EH (cell line): ENCODE measurements at places on chromosomes 5 and 9.

- DNase-seq: peak; percentile 90
Measured at GRCh38 chr5:180825768-180826525, 23.3 kb upstream of the MGAT1 start.

DNA sequence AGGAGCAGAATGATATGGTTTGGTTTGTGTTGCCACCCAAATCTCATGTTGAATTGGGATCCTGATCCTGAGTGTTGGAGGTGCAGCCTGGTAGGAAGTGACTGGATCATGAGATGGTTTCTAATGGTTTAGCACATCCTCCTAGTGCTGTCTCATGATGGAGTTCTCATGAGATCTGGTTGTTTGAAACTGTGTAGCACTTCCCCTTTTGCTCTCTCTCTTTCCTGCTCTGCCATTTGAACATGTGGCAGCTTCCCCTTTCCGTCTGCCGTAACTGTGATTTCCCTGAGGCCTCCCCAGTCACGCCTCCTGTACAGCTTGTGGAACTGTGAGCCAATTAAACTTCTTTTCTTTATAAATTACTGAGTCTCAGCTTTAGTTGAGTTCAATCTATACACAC lies 756.8 kb upstream of the CDH6 start:
- no peak for DNase-seq

GRCh38 chr9:20512106-20512505 lies 110.2 kb downstream of the MLLT3 start:
- peak; percentile 92 for DNase-seq

GRCh38 chr9:108779551-108780325 lies 76.0 kb downstream of the ACTL7B start:
- DNase-seq: no peak

GRCh38 chr5:178227138-178227659 lies 5.4 kb downstream of the PHYKPL start:
- DNase-seq: no peak

GRCh38 chr9:26891726-26892125 lies 876 bp downstream of the CAAP1 start:
- DNase-seq: no peak

DNA sequence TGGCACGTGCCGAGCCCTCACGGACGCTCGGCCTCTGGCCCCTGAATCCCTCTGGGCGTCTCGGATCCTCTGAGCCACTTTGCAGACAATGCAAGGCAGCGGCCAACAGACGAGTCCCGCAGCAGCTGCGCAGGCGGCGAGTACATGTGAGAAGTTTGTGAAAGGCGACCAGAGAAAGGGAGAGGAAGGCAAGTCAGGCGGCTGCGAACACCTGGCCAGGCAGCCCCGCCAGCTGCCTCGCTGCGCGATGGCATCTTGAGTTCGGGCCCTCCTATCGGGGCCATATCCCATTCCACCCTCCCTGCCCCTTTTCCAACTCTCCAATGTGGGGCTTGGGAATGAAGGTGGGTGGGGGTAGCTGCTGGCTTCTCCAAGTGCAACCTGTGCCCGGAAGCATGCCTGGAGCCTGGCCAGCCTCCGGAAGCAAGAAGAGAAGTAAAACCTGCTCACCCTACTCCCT lies 4.5 kb upstream of the POU4F3 start:
- DNase-seq: no peak

- no peak for DNase-seq
Measured at GRCh38 chr5:54401515-54401914, 54.0 kb upstream of the HSPB3 start.

DNA sequence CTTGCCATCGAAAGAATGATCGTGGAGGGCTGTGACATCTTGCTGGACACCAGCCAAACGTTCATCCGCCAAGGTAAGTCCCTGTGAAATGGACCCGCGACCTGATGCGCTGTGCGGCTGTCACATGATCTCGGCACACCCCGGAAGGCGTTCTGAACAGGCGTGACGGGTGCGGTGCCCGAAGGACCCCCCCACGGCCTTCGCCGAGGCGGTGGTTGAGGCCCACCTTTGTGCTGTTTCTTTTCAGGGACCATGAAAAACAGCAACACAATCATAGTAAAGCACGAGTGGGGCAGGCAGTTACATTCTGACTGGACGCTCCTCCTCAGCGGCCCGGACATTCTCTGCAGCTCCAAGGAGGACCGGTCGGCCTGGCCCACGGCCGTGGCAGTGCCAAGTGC lies 126.7 kb downstream of the RASGRF2 start:
- DNase-seq: no peak

DNA sequence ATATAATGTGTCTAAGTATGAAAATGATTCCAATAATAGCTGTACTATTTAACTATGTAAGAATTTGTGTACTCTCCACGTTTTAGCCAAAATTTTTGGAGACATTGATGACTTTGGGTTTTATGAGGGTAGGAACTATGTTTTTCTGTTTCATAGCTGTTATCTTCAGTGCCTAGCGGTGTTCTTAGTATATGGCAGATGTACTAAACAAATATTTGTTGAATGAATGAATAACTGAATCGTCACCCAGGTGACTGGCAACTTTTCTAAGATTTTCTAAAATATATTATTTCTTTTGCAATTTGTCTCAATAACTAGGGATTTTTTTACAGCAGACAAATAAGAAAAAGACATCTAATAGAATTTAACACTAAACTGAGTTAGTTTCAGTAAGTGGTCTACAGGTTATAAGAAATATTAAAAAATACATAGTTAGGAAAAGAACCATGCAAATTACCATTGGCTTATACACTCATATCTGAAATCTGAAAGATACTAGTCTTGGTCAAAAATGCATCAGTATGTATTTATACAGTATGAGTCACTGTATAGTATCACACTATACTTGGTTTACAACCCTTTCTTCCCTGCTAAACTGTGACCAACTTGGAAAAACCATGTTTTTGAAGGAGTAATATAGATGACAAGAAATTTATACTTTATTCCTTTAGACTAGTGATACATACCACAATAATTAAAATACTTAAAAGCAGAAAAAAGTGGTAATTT lies 10.5 kb upstream of the ERCC6L2 start:
- peak; percentile 8 for DNase-seq

DNA sequence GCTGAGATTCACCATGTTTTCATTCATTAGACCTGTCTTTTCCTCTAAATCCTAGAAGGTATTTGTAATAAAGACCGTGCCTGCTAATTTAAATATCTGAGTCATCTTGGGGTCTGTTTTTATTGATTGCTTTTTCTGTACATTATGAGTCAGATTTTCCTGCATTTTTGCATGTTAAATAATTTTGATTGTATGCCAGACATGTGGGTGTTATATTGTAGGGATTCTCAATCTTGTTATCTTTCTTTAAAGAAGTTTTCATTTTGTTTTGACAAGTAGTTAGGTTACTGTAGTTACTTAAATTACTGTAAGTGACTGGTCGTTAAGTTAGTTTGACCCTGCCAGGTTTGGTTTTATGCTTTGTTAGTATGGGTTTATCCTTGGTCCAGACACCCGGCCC lies 35.1 kb downstream of the EXOSC2 start:
- DNase-seq: peak; percentile 82

DNA sequence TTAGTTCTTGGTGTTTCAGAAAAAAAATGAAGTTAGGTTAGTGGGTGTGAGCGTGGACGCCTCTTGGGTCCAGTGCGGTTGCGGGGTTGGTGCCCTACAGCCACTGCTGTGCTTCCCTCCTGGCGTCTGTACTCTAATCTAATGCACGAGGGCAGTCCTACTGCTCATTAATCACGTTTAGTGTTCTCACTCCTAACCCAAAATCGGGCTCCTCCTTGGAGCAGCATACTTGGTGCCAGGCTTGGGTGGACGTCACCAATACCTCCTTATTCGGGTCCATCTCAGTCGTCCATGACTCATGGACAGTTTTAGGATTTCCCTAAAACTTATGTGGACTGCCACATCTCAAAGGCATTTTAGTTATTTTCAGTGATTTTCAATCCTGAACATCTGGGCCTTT lies 41.6 kb downstream of the TRIO start:
- peak; percentile 89 for DNase-seq

DNA sequence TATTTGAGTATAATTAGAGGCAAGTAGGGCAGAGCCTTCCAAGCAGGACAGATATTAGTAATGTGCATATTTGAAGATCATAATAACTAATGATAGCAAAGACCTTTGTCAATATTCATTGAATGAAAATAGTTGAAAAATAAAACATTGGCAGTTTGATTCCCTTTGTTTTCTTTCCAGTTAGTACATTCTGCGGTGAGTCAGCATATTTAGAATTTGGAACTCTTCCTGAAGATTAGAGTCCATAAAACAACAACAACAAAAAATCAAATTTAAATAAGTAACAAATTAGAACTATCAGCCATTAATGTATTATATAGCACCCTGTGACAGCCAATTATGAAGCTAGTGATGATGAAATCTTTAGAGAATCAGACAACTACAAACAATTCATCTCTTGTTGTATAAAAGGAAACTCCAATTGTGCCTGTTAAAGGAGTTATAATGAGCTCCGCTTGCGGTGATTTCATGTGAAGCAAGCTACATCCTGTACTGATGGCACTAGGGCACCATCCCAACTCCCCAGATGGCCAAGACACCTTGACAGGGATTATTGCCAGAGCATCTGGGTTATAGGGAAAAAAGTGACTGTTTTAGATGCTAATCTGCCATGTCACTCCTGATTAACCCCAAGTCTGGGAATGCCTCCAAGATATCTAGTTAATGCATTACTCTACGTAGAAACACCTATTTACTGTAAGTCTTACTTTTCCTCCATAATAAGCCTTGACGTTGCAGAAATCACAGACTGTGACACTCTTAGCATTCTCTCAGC lies 6.8 kb downstream of the IFNA8 start:
- DNase-seq: no peak
